Heart right ventricle (tissue), 16 donors: ENCODE measurements at places on chromosomes 1 and 21. TPM values are rescaled to one million over a fixed set of nuclear protein-coding genes. Genes with fewer than 3 reads are reported as not detected.

- no peak for DNase-seq
Measured at GRCh38 chr1:68221001-68221979, 11.0 kb downstream of the WLS start.

The CITED4 gene
- 88.8 TPM for total RNA-seq

GRCh38 chr1:184403961-184404726 is 17.3 kb downstream of the C1orf21 start:
- DNase-seq: no peak

DNA sequence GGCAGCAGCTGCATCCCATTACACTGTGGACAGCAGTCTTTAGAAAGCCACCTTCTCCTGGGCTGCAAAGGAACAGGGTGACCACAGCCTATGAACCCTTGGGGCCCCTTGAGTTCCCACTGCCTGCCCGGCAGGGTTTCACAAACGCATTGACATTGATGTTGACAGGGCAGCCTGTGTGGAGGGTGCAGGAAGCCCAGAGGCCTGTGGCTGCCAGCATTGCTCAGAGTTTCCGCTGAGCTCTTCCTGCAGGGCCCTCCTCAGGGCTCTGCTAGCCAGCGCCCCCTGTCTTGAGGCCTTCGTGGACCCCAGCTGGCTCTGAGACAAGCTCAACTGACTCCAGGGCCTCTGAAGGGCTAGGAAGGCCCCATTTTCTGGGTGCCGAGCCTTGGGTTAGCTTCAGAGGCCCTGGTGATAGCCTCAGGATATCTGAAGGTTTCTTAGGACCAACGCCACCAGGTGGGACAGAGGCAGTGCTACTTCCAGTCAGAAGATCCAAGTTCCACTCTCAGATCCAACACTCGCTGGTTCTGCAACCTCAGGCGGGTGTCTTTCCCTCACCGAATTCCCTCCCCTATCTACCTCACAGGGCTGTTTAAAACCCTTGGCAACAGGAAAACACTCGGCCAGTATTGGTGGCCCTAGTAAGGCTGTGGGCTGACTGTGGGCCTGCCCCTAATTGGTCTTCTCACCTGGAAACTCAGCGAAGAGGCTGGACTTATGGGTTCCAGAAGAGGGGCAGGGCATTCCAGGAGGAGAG is 27.2 kb upstream of the EPS8L3 start:
- peak; percentile 63 for DNase-seq

GRCh38 chr1:242723044-242723716 is 198.7 kb upstream of the PLD5 start:
- peak; percentile 12 for DNase-seq
